ENCODE measurements at places on chromosomes 7 and 10.

DNA sequence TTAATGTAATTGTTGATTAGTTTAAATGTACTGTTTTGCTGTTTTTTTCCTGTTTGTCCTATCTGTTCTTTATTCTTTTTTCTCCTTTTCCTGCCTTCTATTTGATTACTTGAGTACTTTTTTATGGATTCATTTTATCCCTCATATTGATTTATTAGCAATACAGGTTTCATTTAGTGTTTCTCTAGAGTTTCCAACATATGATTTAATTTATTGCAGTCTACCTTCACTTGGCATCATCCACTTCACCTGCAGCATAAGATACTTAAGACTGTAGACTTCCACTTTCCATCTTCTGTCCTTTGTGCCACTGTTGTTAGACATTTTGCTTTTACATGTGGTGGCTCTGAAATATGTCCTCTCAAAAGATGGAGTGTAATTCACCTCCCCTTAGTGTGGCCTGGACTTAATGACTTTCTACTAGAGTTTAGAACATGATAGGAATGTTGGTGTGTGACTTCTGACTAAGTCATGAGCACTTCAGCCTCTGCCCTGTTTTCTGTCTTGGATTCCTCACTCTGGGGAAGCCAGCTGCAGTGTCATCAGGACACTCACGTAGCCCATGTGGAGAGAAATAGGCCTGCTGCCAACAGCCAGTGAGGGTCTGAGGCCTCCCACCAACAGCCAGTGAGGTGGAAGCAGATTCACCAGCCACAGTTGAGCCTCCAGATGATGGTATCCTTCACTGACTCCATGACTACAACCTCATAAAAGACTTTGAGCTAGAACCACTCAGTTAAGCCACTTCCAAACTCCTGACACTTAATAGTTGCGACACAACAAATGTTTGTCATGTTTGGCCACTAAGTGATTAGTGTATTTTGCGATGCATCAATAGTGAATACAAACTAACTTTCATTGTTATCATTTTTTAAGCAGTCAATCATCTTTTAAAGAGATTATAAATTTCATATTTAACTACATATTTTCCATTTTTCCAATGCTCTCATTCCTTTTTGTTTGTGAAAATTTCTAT lies 643.5 kb upstream of the DPP6 start:
- DNase-seq, result no peak

GRCh38 chr10:77983384-77984341 lies 45.7 kb downstream of the POLR3A start:
- no peak for DNase-seq

DNA sequence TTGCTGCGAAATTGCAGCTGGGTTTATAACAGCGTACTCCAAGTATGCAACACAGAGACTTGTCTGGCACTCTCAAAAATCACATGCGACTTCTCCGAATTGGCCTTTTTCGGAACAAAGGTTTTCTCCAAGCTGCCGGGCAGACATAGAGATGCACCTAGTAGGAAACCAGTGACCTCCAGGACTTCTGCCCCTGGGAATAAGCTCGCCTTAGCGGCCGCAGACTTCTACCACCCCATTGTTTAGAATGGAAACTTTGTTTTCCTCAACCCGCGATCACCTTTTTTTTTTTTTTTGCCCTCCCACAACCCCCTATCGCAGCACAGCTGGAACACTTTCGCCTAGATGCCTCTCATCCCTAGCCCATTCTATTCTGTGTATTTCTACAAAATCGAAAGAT lies 4.9 kb upstream of the HOXA10 start:
- DNase-seq, result no peak

DNA sequence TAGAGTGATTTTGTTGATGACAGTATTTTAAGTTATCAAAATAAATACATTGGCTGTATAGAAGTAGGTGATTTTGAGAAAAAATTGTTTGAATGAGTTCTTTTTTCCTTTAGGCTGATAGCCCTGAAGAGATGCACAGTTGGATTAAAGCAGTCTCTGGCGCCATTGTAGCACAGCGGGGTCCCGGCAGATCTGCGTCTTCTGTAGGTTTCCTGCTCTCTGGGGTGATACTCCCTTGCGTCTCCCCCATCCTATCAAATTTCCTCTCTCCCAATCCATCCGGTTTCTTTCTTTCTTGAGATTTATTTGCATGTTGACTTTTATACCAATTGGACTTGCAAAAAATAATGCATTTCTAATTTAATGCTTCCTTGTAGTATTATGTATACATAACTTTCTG lies 27.6 kb upstream of the ARMS2 start:
- no peak for DNase-seq

DNA sequence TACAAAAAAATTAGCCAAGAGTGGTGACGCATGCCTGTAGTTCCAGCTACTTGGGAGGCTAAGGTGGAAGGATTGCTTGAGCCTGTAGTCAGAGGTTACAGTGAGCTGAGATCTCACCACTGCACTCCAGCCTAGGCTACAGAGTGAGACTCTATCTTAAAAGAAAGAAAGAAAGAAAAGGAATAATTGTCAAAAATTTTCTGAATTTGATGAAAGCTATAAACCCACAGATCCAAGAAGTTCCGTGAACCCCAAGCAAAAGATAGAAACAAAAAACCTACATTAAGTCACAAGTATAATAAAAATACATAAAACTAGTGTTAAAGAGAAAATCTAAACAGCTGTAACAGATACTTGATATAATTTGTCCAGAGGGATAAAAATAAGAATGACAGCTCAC lies 60.1 kb upstream of the KMT2C start:
- DNase-seq, result no peak

DNA sequence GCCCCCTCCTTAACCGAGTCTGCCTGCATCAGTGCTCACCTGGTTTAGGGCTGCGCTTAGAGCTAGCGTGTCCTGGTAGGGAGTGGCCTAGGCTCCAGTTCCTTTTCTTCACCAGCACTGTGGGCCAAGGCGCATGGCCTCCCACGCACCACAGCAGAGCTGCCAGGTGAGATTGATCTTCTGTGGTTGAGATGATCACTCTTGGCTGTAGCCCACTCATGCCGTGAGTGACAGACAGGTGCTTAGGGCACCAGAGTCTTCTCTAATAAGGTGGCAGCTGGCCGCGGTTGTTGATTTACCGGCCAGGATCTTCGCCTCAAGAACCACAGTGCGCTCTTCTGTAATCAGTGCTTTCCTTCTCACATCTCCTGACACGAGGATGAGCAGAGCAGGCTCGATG lies 157.2 kb upstream of the INSYN2A start:
- no peak for DNase-seq

- DNase-seq, result no peak
Measured at GRCh38 chr7:141820067-141820466, 21.2 kb downstream of the PRSS37 start.

DNA sequence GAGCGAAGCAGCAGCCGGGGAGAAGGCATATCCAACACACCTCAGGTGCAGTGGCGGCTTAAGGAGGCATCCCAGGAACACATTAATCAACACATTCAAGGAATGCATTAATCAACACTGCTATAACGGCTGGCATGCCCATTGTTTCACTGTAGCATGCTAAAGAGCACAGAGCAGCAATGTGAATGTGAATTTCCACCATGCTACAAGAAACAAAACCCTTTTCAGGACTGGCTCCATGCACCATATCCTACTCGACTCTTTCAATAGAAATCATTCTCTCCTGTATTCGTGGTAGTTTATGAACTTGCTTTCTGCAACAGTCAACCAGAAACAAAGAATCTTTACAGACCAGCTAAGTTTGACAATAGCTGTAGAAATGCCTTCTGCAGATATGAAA lies 149.0 kb downstream of the NRCAM start:
- no peak for DNase-seq

- DNase-seq, result no peak
Measured at GRCh38 chr10:129236274-129236691, 230.8 kb upstream of the MGMT start.

GRCh38 chr10:131160219-131160875 lies 151.2 kb downstream of the TCERG1L start:
- no peak for DNase-seq

- DNase-seq, result no peak
Measured at GRCh38 chr7:20529260-20529659, 86.2 kb upstream of the ABCB5 start.

All from CD8-positive, alpha-beta T cell (primary cell).